ENCODE measurements at places on chromosomes 11 and 22. TPM values are rescaled to one million over a fixed set of nuclear protein-coding genes. Genes with fewer than 3 reads are reported as not detected.

The MEI1 gene
- not detected for total RNA-seq

- no peak for DNase-seq
Observed at GRCh38 chr11:17347676-17348075, 3.9 kb upstream of the NCR3LG1 start.

The GLB1L3 gene
- total RNA-seq, result not detected

DNA sequence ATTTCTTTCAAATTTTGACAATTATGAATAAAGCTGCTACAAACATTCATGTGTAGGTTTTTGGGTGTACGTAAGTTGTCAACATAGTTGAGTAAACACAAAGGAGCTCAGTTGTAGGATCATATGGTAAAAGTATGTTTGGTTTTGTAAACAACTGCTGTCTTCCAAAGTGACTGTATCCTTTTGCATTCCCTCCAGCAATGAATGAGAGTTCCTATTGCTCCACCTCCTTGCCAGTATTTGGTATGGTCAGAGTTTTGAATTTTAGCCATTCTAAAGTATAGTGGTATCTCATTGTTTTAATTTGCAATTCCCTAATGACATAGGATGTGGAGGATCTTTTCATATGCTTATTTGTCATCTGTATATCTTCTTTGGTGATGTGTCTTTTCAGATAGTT, 28.0 kb upstream of the PHOX2A start:
- DNase-seq, result no peak

GRCh38 chr11:67397536-67397935, 4.1 kb downstream of the PPP1CA start:
- DNase-seq, result no peak

DNA sequence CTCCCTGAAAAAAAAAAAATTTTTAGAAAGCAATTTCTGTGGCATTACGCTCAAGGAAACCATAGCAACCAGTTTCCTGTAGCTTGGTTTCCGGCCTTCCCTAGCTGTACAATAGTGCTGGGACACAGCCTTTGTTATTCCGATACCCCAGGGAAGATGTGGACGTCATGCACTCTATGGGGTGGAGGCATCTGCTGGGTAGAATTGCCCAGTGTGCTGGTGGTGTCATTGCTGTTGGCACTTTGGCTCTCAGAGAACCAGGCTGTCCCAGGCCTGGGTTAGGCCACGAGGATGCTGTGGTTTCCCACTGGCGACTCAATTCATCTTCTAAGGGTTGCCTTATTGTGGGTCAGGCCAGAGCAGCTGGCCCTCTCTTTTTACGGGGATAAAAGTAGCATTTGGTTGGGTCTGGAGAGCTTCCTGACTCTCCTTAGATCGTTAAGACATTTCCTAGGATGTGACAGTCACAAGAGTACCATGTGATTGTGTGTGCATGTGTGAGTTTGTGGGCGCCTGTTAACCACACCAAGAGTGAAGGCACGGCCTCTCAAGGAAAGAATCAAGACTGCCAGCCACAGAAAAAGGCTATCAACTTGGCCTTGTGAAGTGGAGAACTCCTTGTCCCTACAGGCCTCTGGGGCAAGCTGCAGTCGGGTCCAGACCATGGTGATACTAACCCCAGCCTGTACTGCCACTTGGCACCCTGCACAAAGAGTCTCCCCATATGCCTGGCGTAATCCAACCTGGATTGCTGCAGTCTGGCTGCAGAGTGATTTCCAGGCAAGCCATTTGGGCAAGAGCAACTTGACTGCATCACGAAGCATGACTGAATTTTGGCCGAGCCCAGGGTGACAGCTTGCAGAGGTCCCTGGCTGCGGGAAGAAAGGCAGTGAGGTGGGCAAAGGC, 35.9 kb upstream of the NAV2 start:
- DNase-seq, result no peak

- DNase-seq, result no peak
Observed at GRCh38 chr11:122046846-122047245, 69.2 kb downstream of the BLID start.

GRCh38 chr11:72631806-72632731, 42.2 kb downstream of the PDE2A start:
- DNase-seq, result peak; percentile 83

The TTLL1 gene
- total RNA-seq, result 7.8 TPM

The NTM gene
- total RNA-seq, result 1.5 TPM
